HFFc6 (cell line): ENCODE measurements at places on chromosomes 6 and 20. TPM values are rescaled to one million over a fixed set of nuclear protein-coding genes. Genes with fewer than 3 reads are reported as not detected.
A peak's percentile ranks its signal among the peaks of the same experiment; 100 is the strongest.

DNA sequence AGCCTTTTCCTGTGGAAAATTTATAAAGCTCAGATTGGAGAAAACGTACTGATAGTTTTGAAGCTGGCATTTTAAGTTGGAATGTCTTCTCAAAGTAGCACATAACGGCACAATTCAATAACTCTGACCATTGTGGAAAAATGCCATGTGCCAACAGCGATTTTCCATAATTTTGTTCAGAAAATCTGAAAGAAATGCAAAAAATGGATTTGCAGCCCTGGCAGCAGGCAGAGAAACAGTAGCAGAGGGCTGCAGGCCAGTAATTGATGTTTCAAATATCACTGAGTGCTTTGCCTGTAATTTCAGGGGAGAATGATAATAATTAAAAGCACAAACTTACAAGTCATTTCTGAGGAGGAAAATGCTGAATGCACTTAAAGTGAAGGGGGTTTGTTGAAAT is 507.4 kb downstream of the MAFB start:
- no peak for DNase-seq

GRCh38 chr6:137894779-137895385 is 27.8 kb downstream of the TNFAIP3 start:
- peak; percentile 78 for DNase-seq

GRCh38 chr6:2218866-2219265 is 26.5 kb downstream of the GMDS start:
- DNase-seq = no peak

DNA sequence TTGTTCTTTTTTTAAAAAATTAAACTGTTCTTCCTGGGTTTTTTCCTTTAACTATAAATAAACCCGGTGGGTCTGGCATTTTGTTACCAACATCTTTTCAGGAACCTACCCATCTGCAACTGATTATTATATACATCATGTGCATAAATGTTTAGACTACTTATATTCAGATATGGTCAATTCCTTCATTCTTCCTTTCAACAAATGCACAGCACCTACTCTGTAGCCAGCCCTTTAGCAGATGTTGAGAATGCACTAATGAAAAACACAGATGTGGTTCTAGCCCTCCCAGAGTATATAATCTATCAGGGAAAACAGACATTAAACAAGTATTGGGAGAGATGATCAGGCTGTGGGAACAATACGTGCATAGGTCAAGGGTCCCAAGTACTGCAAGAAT is 237.1 kb downstream of the UST start:
- no peak for DNase-seq

IRF4 gene
- not detected in 3 replicates for total RNA-seq

DNA sequence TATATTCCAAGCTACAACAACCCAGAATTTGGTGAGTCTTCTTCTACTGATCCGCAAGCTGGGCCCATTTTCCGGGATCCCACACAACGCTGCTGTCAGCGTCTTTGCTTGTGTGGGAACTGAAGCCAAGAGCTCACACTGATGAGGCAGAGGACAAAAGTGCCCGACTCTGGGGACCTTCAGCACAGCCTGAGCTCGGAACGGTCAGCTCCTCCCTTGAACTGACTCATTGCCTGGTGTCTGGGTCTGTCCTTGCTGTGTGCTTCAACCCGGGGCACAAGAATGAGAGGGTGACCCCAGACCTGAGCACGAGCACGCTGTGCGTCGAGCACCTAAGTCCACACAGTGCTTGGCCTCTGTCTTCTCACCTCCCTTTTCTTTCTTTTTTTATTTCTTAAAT is 33.5 kb downstream of the DACT2 start:
- no peak for DNase-seq

DNA sequence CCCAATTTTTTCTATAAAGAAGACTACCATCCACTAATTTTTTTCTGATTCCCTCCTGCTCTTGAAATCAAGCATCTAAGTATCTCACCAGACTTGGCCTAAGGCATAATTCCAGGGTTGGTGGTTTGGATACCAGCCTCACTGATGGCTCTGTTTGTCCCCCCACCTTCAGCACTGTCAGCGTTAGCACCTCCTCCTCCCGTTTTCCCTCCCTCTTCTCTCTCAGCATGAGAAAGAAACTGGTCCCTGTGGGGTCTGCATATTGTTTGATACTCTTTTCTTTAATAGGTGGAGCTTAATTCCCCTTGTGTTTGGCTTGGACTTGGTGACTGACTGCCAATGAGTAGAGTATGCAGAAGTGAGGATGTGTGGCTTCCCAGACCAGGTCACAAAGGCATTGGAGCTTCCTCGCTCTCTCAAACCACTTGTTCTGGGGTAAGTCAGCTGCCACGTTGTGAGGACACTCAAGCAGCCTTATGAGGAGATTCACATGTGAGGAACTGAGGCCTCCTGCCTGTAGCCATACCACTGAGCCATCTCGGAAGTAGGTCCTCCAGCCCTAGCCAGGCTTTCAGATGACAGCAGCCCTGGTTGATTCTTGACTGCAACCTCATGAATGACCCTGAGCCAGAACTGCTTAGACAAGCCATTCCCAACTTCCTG is 65.2 kb downstream of the RIOK1 start:
- no peak for DNase-seq

- no peak for DNase-seq
Measured at GRCh38 chr6:41778895-41779294, 805 bp downstream of the FRS3 start.

C6orf52 gene
- total RNA-seq = not detected in 3 replicates

DNA sequence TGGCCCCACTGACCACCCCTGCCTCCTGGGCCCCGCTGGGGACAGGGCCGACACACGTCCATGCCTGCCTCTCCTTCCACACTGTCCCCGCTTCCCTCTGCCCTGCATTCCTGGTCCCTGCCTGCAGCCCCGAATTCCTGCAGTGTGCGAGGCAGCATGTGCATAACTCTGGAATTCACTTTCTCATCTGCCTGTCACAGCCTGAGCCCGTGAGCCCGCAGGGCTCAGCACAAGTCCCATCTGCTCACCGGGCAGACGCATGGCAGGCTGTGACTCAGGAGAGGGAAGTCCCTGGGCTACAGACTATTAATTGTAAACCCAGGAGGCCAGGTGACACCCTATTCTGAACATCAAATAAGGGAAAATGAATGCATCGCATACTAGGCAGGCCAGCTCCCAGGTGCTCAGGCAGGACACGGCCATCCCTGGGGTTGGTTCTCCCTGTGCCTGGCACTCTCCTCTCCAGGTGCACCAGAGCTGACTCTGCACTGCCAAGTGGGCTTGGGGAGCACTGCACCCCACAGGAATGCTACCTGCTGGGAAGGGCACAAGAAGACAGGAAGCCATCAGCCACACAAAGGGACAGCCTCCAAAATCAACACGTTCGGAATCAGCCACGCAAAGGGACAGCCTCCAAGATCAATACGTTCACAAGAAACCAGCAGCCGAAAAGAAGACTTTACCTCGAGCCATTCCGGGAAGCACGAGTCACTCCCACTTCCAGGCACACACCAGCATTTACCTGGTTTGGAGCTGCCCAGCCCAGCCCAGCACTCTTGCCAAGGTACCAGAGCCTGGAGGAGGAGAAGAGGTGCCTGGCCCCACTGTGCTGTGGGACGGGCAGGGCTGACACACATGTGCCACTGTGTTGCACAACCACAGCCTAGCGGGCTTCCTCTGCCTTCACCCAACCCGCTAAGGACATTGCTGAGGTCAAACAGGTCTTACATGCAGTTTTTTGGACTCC is 65.9 kb downstream of the DLL1 start:
- DNase-seq = peak; percentile 28

GRCh38 chr6:24183584-24183983 is 57.6 kb downstream of the NRSN1 start:
- DNase-seq = no peak

EFCAB8 gene
- total RNA-seq = not detected in 2 replicates

DNA sequence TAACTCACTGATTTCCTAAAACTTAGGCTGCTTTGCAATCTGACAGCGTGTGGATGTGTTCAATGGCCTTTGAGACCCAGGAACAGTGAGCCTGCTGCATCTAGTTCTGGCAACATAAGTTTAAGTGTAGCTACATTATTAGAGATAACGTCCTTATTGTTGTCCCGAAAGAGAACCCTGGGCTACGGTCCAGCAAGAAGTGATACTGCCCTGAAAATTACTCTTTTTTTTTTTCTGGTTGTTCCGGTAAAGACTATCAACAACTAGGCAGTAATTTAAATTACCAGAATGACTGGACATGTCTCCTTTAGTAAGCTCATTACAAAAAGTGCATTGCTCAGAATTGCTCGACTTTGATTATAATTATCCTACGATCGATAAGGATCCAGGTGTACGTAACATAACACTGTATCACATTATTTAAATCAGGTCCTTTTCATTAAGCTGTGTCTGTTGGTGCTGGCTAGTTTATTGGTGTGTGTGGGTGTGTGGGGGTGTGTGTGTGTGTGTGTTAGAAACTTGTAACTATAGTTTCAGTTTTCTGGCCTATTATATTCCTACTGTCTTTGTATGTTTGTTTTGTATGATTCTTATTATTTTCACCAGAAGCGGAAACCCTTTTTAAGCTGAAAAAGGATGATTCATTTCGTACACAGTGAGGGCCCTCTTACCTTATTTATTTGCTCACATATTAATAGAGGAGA is 3.0 kb downstream of the TSHZ2 start:
- no peak for DNase-seq

TP53TG5 gene
- not detected in 3 replicates for total RNA-seq

DNA sequence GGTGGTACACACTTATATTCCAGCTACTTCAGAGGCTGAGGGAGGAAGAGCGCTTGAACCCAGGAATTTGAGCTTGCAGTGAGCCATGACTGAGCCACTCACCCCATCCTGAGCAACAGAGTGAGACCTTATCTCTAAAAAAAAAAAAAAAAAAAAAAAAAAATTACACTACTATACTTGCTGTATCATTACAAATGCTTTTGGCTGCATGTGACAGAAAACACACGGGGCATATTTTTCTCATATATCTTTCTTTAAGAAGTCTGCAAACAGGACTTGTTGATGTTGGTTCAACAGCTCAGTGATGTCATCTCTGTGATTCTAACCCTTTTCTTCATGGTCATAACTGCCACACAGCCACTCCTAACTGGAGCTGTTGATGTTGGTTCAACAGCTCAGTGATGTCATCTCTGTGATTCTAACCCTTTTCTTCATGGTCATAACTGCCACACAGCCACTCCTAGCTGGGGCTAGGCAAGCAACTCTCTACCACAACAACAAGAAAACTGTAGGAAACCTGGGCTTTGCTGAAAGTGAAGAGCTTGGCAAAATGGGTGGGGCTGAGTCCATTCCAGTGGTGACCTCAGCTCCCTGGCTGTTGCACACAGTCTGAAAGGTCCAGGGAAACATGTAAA is 19.8 kb downstream of the MTFR2 start:
- no peak for DNase-seq

DNA sequence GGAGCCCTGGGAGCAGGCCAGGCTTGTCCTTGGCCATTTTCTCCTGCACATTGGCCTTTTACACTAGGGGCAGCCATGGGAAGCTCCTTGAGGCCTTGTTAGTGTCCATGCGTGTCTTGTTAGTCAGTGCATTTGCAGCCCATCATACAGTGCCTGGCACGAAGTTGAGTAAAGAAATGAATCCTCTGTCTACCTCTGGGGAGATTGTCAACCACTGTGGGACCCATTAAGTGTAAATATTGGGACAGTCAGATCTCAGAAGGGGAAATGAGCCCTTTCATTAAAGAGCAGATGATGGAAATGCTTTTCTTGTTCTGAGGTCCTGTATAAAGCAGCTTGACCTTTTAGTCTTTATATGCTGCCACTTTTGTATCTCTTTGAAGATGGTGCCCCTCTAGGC is 33.9 kb downstream of the SOBP start:
- no peak for DNase-seq

DNA sequence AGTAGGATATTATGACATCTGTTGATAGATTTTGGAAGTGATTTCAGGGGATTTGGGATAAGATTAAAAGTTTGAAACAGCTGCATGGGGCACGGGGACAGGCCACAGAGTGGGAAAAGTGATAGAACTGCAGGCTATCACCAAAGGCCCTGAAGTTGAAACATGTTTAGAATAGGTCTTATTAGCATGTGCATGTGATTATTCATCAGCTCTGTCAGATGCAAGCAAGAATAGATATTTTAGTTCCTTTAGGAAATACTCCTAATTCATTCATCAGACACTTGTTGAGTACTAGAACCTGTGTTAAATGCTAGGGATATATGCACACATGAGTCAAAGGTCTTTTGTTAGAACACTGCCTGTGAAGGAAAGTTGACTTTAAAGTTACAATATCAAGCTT is 261.2 kb upstream of the MAN1A1 start:
- no peak for DNase-seq

- DNase-seq = no peak
Measured at GRCh38 chr6:98498144-98498775, 336.1 kb upstream of the POU3F2 start.

HUS1B gene
- 0.29 to 0.41 TPM in 2 of 3 replicates, not detected in the other for total RNA-seq

DNA sequence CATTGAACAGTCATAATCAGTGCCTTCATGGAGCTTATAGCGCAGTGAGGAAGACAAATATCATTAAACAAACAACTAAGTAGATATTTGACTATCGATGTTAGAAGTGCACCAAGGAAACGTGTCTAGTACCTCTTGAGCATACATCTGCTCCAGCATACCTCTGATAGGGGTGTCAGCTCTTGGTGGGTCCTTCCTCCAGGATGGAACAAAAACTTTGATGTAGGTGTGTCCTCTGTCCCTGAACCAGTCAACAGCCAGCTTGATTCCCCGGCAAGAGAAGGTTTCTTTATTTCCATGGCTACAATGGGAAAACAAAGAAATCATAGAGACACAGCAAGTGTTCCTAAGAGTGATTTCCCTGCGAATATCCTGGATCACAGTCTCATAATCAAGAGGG is 23.1 kb downstream of the ZC3H12D start:
- DNase-seq = no peak

DNA sequence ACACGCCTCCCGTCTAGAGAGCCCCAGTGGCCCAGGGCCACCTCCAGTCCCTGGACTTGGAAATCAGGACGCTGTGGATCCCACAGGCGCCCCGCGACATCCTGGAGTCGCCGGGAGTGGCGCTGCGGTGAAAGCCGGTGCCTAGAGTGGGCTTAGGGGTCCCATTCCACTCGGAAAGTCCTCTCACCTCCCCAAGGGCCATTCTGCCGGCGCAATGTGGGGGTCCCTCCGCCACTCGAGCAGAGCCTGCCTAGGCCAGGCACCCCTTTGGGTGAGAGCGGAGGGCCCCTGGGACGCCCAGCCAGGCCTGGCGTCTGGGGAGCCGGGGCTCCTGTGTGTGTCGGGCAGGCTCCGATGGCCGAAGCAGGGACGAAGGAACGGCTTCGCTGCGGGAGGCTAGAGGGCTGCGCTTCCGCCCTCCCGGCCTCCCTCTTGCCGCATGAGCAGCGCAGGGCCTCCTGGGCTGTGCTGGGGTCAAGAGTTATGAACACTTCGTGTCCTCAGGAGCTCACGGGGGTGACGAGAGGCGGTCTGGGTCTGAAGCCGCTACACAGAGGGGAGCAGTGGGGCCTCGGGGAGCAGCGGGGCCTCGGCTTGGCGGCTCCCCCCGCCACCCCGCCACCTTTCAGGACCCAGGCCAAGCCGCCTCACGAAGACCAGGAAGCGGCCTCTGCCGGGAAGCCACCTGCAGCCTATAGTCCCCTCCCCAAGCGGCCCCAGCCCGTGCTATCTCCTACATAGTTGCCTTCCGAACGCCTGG is 13.6 kb downstream of the POU3F2 start:
- no peak for DNase-seq
